ENCODE measurements at places on chromosomes 13 and 19. TPM values are rescaled to one million over a fixed set of nuclear protein-coding genes. Genes with fewer than 3 reads are reported as not detected.
A peak's percentile ranks its signal among the peaks of the same experiment; 100 is the strongest.

Gene ZNF429
- 5.8 TPM for total RNA-seq

Gene MCEMP1
- not detected for total RNA-seq

Gene GRK1
- total RNA-seq = not detected

Gene ZNF66
- total RNA-seq = 0.49 TPM

Gene CATSPERD
- total RNA-seq = not detected

Gene ATP7B
- total RNA-seq = 8.1 TPM

Gene ALOX5AP
- 12.6 TPM for total RNA-seq

Gene CDX2
- not detected for total RNA-seq

Gene ANKRD24
- total RNA-seq = 0.83 TPM

Gene IFT88
- total RNA-seq = 7.2 TPM

- DNase-seq = no peak
Measured at GRCh38 chr13:77477299-77477848, 58.1 kb upstream of the SCEL start.

GRCh38 chr19:5627395-5627904 lies 4.6 kb downstream of the SAFB start:
- DNase-seq = peak; percentile 40

- peak; percentile 81 for DNase-seq
Measured at GRCh38 chr19:41298348-41298964, 11.5 kb upstream of the CCDC97 start.

- DNase-seq = no peak
Measured at GRCh38 chr13:51291341-51291740, 48.1 kb upstream of the SERPINE3 start.

GRCh38 chr13:99751517-99752199 lies 219.9 kb downstream of the ZIC5 start:
- DNase-seq = no peak

DNA sequence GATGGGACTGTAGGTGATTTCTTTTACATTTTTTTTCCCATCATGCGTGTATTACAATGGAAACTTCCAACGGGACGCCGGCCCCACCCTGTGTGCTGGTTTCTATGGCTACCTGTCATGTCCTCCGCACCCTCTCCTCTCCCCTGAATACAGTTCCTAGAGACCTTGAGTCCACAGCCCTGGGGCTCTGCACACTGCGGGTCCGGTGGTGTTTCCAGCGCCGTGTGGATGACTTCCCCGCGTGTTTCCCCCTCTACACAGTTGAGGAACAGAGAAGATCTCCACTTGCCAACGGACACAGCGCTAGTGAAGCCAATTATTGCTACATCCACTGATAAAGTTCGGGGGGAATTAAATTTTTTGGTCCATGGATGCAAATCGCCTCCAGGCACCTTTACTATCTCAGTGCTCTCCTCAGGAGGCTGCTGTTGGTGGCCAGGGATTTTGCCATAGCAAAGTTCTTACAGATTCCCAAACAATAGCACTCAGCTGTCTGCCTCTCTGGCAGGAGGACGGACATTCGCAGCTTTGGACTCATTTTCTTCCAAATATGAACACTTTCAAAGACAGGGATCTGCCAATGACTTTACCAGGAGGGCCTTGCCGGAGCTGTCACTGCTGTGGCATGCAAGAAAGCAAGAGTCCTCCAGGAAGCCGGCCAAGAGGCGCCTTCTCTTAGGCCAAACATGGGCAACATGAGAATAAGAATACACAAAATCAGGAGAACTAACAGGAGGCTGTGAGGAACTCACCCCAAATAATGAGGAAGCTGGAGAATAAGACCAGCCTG lies 39.3 kb upstream of the GAS6 start:
- no peak for DNase-seq

GRCh38 chr13:102852556-102852955 lies 6.7 kb downstream of the ERCC5 start:
- no peak for DNase-seq

- peak; percentile 33 for DNase-seq
Measured at GRCh38 chr19:33064792-33065550, at the start of gene RHPN2. Gene RHPN2, minus strand, starts transcription at chr19:33064888. Its CDS starts 36 bp downstream, at chr19:33064852.

DNA sequence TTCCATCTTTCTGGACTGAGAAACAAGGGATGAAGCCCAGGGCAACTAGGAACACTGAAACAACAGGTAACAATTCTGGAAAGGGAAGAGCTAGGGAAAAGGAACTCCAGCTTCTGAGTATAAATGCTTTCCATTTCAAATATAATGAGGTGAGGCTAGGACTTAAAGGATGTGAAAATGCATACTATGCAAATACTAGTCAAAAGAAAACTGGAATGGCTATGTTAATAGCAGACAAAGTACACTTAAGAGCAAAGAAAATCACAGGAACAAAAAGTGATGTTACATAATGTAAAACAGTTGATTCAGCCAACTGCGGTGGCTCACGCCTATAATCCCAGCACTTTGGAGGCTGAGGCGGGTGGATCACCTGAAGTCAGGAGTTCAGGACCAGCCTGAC lies 6.2 kb downstream of the SIGLEC14 start:
- DNase-seq = no peak

GRCh38 chr13:90293793-90294361 lies 1053.6 kb upstream of the MIR17HG start:
- no peak for DNase-seq

- DNase-seq = no peak
Measured at GRCh38 chr19:11418094-11418548, 993 bp downstream of the RGL3 start.

GRCh38 chr19:10538204-10538983 lies 5.3 kb upstream of the ATG4D start:
- no peak for DNase-seq

- DNase-seq = peak; percentile 13
Measured at GRCh38 chr13:114024603-114025404, 50.9 kb upstream of the C13orf46 start.

DNA sequence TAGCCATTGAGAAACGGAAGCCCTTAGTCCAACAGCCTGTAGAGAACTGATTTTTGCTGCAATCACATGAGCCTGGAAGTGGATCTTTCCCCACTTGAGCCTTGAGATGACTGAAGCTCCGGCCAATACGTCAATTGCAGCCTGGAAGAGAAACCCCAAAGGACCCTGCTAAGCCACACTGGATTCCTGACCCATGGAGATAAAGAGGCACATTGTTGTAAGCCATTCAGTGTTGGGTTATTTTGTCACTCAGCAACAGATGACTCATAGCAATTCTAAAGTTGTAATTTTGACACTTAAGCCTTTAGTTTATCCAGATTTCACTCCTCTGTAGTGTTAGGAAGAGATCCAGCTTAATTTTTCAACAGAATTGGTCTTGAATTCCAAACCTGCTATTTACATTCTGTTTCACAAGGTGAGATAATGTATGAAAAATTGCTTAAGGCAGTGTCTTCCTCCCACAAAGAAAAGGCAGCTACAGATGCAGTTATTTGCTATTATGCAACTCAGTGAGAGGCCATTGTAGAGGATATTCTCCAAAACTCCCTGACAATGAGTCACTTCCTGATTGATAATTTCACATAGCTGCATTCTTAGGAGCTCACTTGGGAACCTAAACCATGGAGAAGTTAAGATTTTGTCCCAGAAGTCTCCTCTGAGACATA lies 59.4 kb upstream of the TSHZ3 start:
- DNase-seq = peak; percentile 29

- DNase-seq = no peak
Measured at GRCh38 chr13:109126891-109127641, 497.7 kb downstream of the MYO16 start.

DNA sequence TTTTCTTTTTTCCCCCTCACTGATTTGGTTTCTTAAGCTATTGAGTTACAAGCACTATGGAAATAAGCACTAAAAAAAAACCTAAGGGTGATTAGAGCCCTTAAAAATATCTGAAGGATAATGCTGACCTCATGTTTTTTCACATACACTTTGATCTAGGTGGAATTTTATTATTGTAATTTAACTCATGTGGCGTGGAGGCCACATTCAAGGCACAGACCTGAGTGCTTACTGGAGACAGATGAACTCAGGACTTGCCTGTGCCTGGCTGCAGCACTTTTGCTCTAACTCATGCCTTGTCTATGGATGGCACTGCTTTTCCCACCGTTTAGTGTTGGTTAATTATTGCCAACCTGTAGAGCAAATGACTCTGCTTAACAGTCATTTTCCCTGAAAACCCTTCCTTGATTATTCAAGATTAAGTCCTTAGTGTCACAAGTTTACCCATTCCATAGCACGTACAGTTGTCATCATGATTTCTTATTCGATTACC lies 541.4 kb downstream of the GPC6 start:
- no peak for DNase-seq

- DNase-seq = no peak
Measured at GRCh38 chr13:36069881-36070366, 61.3 kb downstream of the DCLK1 start.

- DNase-seq = no peak
Measured at GRCh38 chr19:37078717-37079032, 442 bp downstream of the ZNF420 start.

- no peak for DNase-seq
Measured at GRCh38 chr13:29954082-29955028, 103.9 kb upstream of the UBL3 start.

- DNase-seq = no peak
Measured at GRCh38 chr13:87961546-87961945, 290.4 kb downstream of the SLITRK5 start.

DNA sequence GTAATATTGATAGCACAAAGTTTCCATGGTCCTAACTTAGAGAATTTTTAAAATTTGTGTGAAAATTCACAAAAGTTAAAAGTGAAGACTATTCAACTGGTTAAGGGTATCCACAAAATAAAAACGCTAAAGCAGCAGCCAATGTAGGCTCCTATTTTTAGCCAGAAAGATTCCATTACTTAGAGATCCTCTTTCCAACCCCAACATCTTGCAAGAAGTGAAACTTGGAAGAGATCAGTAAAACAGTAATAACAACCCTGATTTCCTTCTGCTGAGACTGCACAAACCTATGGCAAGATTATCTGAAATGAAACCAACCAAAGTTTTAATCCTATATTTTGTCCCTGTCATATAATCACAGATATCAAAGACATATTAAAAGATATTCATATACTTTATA lies 8.5 kb downstream of the TBC1D4 start:
- DNase-seq = no peak

DNA sequence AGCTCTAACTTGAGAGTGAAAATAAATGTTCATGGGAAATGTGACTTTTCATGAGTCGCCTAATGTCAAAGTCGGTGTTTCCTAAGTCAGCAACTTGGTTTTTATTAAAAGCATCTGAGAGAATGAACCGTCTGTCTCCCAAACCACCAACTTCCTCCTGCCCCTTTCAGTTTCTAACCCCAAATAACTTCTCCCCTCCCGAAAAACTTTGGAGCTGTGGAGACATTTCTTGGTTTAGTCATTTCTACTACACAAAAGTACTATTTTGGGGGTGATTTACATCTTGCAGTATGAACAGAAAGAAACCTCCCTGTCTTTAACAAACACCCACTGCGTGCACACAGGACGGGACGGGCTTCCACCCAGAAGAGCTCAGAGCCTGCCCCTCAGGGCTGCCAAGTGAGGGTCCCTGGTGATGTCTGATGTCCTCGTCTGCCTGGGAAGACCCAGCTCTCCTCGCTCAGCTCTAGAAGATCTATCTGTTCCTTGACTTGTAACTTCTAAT lies 65.0 kb downstream of the RASA3 start:
- no peak for DNase-seq

DNA sequence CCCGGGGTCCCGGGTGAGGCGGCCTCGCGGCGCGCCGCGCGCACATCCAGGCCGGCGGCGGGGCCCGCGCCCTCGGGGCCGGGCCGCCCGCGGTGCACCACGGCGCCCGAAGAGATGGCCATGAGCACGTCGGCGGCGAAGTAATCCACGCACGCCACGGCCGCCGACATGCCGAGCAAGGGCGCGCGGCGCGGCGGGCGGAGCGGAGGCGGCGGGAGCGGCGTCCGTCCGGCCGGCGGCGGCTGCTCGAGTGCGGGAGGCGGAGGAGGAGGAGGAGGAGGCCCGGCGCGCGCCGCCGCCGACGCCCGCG lies at the start of gene KLF16:
Gene KLF16, minus strand, starts transcription at position 252 of the 310 bp plus-strand sequence. Its CDS starts 82 bp downstream, at position 170.
- no peak for DNase-seq

DNA sequence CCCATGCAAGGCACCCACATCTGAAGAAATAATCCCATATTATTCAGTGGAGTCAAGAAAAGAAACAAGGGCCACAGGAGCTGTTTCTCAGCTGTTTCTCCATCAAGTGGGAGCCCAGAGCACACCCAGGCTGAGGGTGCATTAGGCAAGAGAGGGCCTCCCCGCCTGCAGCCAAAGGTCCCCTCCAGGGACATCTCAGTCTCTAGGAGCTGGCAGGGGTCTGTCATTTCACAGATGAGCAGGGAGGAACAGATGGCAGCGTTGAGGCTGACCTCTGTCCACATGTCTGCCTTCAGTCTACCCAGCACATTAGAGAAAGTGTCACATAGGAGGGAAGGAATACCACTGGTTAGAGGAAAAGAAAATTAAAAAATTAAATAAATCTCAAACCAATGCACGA lies 157.7 kb downstream of the ZNF536 start:
- DNase-seq = no peak

- no peak for DNase-seq
Measured at GRCh38 chr13:100363874-100364273, 224.7 kb downstream of the GGACT start.

- no peak for DNase-seq
Measured at GRCh38 chr13:110593430-110594130, 21.8 kb upstream of the NAXD start.

- no peak for DNase-seq
Measured at GRCh38 chr19:41276231-41276630, 12.1 kb downstream of the HNRNPUL1 start.

GRCh38 chr13:96065849-96066248 lies 12.6 kb upstream of the UGGT2 start:
- DNase-seq = no peak

Data from heart right ventricle (tissue), 16 donors.